ENCODE measurements at places on chromosomes 1 and 21.

DNA sequence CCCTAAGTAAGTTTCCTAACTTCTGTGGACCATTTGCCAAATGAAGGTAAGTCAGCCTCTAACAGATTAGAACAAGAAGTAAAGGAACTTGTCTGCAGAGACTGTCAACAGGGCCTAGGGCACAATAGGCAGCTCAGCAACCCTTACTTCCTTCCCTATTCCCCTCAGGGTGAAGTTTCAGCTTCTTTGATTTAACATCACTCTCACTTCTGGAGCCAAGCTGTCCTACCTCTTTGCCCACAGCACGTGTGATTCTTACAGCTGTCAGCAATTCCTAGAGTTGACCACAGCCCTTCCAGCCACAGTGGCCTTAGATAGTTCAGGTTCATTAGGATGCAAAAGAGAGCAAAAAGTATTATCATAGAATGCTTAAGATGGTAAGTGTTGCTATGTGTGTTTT, 7.6 kb upstream of the EIF4G3 start:
- DNase-seq = no peak

GRCh38 chr21:45695086-45695485, 51.6 kb downstream of the PCBP3 start:
- no peak for DNase-seq

DNA sequence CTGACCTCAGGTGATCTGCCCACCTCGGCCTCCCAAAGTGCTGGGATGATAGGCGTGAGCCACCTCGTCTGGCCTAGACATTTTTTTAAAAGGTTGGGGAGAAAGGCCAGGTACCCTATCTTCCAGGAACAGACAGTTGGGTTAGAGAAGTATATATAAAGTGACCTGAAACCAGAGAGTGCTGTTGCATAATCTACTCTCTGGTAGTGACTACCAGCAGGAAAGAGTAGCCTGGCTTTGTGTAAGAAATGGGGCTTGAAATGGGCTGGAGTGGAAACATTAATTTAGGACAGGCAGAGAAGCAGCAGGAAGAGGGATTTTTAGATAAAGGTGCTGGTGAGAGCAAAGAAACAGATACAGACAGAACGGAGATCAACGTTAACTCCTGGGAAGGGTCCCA, 125.8 kb upstream of the HOOK1 start:
- DNase-seq = no peak

GRCh38 chr1:92577261-92577895, 90.7 kb upstream of the GFI1 start:
- DNase-seq = no peak

DNA sequence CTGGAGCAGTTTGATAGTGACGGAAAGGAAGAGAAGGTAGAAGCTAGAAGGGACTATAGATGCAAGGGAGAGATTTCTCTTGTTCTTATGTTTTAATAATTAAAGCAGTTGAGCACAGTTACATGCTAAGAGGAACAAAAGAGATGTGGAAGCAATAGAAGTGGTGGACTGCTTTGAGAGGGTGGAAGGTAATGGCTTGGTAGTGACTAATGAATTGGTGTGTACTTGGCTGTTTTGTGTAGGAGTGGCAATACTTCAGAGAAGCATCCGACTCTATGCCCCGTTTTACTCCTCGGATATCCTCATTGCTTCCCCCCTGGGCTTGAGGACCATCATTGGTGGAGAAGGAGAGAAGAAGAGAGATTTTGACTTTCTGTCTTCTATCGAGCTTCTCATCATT, 12.8 kb downstream of the UTP25 start:
- DNase-seq = no peak

- DNase-seq = no peak
Measured at GRCh38 chr1:222530852-222531251, 17.1 kb downstream of the HHIPL2 start.

DNA sequence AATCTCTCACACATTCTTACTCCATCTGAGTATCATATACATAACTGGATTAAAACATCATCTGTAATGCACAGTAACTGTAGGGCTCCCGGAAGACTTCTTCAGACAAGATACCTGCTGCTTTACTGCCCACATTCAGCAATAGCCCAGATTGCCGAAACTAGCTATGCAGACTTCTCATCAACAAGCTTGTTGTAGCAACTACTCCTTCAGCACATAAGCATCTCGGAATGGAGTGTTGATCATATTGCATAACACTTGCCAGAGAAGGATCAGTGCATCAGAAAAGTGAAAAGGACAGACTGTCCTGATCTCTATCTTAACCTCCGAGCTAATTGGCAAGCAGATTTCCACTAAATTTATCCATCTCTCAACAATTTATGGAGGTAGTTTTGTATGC, 354.6 kb upstream of the C1orf87 start:
- DNase-seq = no peak

GRCh38 chr1:234600418-234601281, 9.3 kb downstream of the IRF2BP2 start:
- peak; percentile 41 for DNase-seq

Data from right lobe of liver (tissue), 6 donors.